ENCODE measurements at places on chromosomes 6 and 20.

- no peak for DNase-seq
These were observed 5.8 kb downstream of the HMGN4 start for GRCh38 chr6:26543953-26544352.

GRCh38 chr6:92069781-92070180, 1349.6 kb downstream of the EPHA7 start:
- no peak for DNase-seq

DNA sequence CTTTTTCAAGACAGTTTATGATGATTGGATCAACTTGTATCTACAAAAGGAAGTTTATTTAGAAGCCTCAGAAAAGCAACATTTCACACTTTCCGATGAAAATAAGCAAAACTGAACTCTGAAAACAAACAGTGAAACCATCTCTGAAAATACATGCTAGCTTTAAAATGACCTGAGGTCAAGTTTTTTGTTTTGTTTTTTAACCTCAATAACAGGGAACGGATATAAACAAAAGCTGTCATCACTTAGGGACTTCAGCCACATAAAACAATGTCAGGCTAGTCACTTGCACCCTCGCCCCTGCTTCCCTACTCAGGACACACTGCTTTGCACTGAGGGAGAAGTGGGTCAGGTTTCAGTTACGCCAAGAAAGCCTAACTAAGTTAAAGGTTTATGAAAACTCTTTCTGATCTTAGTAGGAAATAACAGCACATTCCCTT, 11.6 kb downstream of the BACH2 start:
- DNase-seq = no peak

GRCh38 chr6:14910692-14911547, 334.9 kb upstream of the JARID2 start:
- peak; percentile 15 for DNase-seq

- DNase-seq = no peak
These were observed 59.5 kb downstream of the SCAF8 start for GRCh38 chr6:154792761-154793160.

- no peak for DNase-seq
These were observed 90.6 kb downstream of the PSMB1 start for GRCh38 chr6:170462366-170463020.
